ENCODE measurements at places on chromosomes 11 and 22. TPM values are rescaled to one million over a fixed set of nuclear protein-coding genes. Genes with fewer than 3 reads are reported as not detected.

Gene PRG3
- polyA plus RNA-seq: not detected

Gene SLC22A6
- not detected for polyA plus RNA-seq

Gene OR4D5
- not detected for polyA plus RNA-seq

Gene GTSE1
- polyA plus RNA-seq: 25.7 TPM

Gene CCDC73
- not detected for polyA plus RNA-seq

Gene PHF21B
- 24.7 TPM for polyA plus RNA-seq

Gene TRIM29
- 0.17 TPM for polyA plus RNA-seq

Gene FXYD6
- polyA plus RNA-seq: 151 TPM

Gene WT1
- polyA plus RNA-seq: not detected

Gene FXYD2
- polyA plus RNA-seq: 0.89 TPM

Gene FZD4
- 3.1 TPM for polyA plus RNA-seq

Gene MEI1
- 0.38 TPM for polyA plus RNA-seq

Gene RIC3
- polyA plus RNA-seq: 6.4 TPM

Gene HOATZ
- not detected for polyA plus RNA-seq

Gene BIRC3
- 0.08 TPM for polyA plus RNA-seq

Gene MRGPRX3
- polyA plus RNA-seq: not detected

Gene OSBP
- 13.2 TPM for polyA plus RNA-seq

All from H1 (cell line).